Endodermal cell (in vitro differentiated cells): ENCODE measurements at places on chromosomes 11 and 22. TPM values are rescaled to one million over a fixed set of nuclear protein-coding genes. Genes with fewer than 3 reads are reported as not detected.
A peak's percentile ranks its signal among the peaks of the same experiment; 100 is the strongest.

OR51I1 gene
- not detected in 2 replicates for total RNA-seq

TESMIN gene
- 53.7 and 53.8 TPM in 2 replicates for total RNA-seq

KRTAP5-1 gene
- total RNA-seq: not detected in 2 replicates

MTA2 gene
- 80.6 to 158 TPM (median 155 TPM) in 3 replicates for total RNA-seq

MUC6 gene
- total RNA-seq: 0.40 to 0.56 TPM (median 0.44 TPM) in 3 replicates

DCDC1 gene
- 2.7 to 4.1 TPM (median 3.2 TPM) in 3 replicates for total RNA-seq

DNA sequence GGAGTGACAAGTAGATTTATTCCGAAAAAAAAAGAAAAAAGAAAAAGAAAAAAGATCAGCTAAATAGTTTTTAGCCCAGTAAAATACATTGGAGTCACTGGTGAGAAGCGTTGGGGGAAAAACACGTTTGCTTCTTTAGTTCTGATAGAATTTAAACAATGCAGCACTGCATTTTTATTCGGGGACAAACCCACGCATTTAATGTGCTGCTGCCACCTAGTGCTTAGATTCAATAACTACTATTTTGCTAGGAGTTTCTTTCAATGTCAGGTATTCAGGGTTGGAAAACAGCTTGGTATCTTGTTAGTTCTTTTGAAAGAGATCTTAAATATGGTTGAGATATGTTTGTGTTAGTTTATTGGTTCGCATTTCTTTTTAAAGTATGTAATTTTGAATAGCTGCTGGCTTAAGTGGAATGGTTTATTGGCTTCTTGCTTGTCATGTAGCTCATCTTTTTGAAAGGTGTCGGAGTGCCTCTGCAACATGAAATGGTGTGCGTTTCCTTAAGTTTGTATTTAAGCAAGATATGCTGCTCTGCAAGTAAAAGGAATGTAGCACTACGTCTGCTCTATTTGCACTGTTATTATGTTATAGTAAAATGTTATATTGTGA, 41.9 kb downstream of the SVIP start:
- H3K27me3 ChIP-seq: no peaks in the 10 kb centered on the region
- peak; percentile 44 for DNase-seq
- H3K4me3 ChIP-seq: no peak overlapping the region
- H3K27ac ChIP-seq: no peak overlapping the region
- H3K4me1 ChIP-seq: peaks cover 3% of the 10 kb centered on the region
- no peaks in the 10 kb centered on the region for H3K36me3 ChIP-seq

- H3K4me3 ChIP-seq: no peak overlapping the region
- no peak overlapping the region for H3K27ac ChIP-seq
- DNase-seq: no peak
- no peaks in the 10 kb centered on the region for H3K4me1 ChIP-seq
Observed at GRCh38 chr11:1208144-1208393, 14.8 kb upstream of the MUC5B start.

GRCh38 chr11:75269367-75269660, 28.7 kb downstream of the TPBGL start:
- H3K36me3 ChIP-seq: peaks cover 69% of the 10 kb centered on the region
- peak; percentile 31 for DNase-seq
- no peaks in the 10 kb centered on the region for H3K27me3 ChIP-seq
- H3K27ac ChIP-seq: no peak overlapping the region

DNA sequence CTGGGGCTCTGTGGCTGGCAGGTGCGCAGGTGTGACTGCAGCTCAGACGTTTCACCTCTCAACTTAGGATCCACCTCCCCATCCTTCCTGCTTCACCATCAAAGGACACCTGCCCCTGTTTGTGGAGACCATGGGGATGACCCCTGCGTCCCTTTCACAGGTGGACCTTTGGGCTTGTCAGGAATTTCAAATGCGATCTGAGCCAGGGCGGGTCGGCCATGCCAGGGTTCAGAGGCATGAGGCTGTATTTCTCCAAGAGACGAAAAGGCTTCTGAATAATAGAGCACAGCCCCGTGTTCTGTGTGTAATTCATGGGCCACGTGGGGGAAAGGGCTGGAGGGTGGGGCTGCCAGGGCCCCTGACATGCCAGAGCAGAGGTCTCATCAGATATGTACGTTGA, 668.0 kb downstream of the BRD1 start:
- H3K27me3 ChIP-seq: no peaks in the 10 kb centered on the region
- H3K4me3 ChIP-seq: no peak overlapping the region
- DNase-seq: no peak
- H3K27ac ChIP-seq: no peak overlapping the region
- H3K36me3 ChIP-seq: no peaks in the 10 kb centered on the region

- peaks cover 35% of the 10 kb centered on the region for H3K36me3 ChIP-seq
- H3K27ac ChIP-seq: peak overlapping the region; percentile 32
- DNase-seq: peak; percentile 73
Observed at GRCh38 chr11:67504005-67504949, 886 bp downstream of the PITPNM1 start.

DNA sequence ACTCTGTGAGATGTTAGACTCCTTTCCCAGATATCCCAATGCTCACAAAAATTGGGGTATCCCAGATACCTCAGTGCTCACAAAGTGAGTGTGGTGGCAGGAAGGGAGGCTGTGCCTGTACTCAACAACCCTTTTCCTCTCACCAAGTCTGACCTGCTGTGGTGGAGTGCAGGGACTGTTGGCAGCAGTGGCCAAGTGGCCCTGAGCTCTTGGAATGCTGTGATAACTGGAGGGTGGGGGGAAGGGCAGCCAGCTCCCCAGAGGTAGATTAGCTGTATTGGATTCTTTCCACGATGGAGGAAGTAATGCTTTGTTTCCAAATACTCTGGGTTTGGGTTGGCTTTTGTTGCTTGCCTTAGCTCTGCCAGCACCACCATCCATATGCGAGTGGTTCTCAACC, 46.0 kb upstream of the OR9Q1 start:
- H3K27ac ChIP-seq: no peak overlapping the region
- H3K4me3 ChIP-seq: no peak overlapping the region
- peak; percentile 61 for DNase-seq
- H3K36me3 ChIP-seq: no peaks in the 10 kb centered on the region
- H3K27me3 ChIP-seq: no peaks in the 10 kb centered on the region

DNA sequence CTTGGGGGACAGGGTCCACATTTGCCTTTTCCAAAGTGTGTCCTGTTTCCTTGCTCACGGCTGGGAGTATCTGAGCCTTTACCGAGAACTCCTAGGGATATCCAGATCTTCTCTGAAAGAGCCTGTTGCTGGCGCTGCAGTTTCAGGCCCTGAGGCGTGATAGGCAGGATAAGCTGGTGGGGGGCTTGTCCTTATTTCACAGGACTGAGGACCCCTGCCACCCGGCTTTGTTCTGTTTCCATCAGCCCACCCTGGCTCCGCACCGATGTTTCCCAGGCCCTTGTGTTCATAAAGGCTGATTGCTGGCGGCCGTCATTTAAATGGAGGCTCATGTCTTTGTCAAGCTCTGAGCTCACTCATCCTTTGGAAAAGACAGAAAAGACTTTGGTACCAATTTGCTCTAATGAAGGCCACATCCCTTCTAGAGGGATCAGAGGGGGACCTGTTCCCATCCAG, 9.4 kb upstream of the NPTXR start:
- no peaks in the 10 kb centered on the region for H3K36me3 ChIP-seq
- peak overlapping the region; percentile 30 for H3K27ac ChIP-seq
- H3K4me1 ChIP-seq: no peaks in the 10 kb centered on the region
- no peak for DNase-seq
- no peak overlapping the region for H3K4me3 ChIP-seq
- H3K27me3 ChIP-seq: peaks cover 5% of the 10 kb centered on the region

GRCh38 chr11:121119440-121119839, 18.4 kb downstream of the TECTA start:
- H3K27me3 ChIP-seq: no peaks in the 10 kb centered on the region
- no peak overlapping the region for H3K4me3 ChIP-seq
- no peaks in the 10 kb centered on the region for H3K4me1 ChIP-seq
- H3K27ac ChIP-seq: no peak overlapping the region

DNA sequence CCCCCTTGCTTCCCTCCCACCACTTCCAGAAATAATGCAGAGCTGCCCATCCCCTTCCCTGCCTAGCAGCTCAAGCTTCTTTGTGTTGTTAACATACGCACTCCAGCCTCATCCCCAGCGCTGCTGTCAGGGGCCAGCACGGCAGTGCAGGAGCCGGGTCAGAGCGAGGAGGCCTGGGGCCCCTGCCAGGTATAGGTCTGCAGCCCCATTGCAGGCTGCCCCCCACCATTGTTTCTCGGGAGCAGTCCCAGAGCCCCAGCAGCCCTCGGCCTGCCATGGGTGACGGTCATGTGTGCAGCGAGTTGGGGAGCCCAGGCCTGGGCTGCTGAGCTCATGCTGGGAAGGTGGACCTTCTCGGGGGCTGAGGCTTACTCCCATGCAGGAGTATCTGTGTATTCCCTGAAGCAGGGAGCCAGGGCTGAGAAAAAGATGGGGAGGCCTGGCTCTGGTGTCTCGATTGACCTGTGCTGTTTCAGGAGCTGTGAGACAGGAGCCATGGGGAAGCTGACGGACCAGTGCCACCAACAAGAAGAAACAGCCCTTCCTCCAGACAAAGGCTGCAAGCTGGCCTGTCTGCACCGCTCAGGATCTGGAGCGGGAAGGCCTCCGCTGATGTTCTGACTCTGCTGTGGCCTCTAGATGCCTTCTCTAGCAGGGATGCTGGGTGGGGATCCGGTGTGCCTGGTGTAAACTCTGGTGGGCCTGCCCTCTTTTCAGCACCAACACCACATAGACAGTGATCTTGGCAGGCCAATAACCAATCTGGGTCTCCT, 220.5 kb upstream of the B3GAT1 start:
- DNase-seq: peak; percentile 46
- no peak overlapping the region for H3K27ac ChIP-seq
- H3K4me1 ChIP-seq: no peaks in the 10 kb centered on the region
- H3K36me3 ChIP-seq: no peaks in the 10 kb centered on the region
- no peak overlapping the region for H3K4me3 ChIP-seq

GRCh38 chr11:120517801-120518291, 6.3 kb downstream of the GRIK4 start:
- no peak overlapping the region for H3K27ac ChIP-seq
- peaks cover 25% of the 10 kb centered on the region for H3K27me3 ChIP-seq
- no peak for DNase-seq
- peaks cover 2% of the 10 kb centered on the region for H3K4me1 ChIP-seq

DNA sequence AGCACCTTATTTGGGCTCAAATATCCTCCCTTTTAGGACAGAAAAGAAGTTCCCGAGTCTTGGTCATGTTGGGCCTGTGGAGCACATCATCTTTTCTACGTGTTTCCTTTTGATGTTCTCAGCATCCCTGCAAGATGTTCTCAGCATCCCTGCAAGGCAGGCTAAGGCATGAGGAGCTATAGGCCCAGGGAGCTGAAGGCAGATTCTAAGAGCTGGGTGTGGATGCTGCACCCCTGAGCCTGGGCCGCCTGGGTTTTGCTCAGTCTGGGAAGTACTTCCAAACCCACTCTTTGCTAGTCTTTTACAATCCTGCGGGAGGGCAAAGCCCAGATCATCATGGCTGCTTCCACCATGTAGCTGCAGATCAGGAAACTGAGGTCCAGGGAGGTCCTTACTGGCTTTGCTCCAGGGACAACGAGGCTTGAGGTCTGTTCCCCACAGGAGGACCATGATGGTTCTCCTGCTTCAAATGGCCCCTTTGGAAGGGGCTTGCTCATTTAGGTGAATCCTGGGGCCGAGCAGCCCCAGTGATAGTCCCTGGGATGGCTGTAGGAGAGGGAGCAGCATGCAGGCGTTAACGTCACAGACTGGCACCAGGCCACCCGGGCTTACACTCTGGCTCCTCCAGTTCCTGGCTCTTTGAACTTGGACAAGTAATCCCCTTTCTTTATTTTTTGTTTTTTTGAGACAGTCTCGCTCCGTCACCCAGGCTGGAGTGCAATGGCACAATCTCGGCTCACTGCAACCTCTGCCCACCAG, 10.6 kb downstream of the LRRC75B start:
- no peaks in the 10 kb centered on the region for H3K4me1 ChIP-seq
- DNase-seq: no peak
- H3K36me3 ChIP-seq: peaks cover 6% of the 10 kb centered on the region
- no peak overlapping the region for H3K4me3 ChIP-seq
- H3K27ac ChIP-seq: no peak overlapping the region

DNA sequence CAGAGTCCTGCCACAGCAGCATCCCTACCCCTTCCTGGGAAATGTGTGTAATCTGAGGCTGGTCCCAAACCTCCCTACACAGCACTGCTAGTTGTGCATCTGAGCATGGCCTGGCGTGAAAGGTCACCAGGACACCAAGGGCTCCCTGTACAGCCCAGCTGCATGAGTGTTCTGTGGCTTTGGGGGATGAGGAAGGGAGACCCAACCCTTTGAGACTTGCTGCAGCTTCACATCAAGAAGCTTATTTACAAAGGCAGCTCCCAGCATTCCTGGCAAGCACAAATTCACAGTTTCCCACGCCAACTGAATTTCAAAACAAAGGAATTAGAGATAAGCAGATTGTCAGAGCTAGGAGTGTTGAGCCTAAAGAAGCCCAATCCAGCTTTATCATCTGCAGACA, 32.2 kb downstream of the CSNK2A3 start:
- peak; percentile 57 for DNase-seq
- no peaks in the 10 kb centered on the region for H3K27me3 ChIP-seq
- no peak overlapping the region for H3K27ac ChIP-seq
- H3K36me3 ChIP-seq: no peaks in the 10 kb centered on the region
- no peak overlapping the region for H3K4me3 ChIP-seq
- peaks cover 7% of the 10 kb centered on the region for H3K4me1 ChIP-seq

DNA sequence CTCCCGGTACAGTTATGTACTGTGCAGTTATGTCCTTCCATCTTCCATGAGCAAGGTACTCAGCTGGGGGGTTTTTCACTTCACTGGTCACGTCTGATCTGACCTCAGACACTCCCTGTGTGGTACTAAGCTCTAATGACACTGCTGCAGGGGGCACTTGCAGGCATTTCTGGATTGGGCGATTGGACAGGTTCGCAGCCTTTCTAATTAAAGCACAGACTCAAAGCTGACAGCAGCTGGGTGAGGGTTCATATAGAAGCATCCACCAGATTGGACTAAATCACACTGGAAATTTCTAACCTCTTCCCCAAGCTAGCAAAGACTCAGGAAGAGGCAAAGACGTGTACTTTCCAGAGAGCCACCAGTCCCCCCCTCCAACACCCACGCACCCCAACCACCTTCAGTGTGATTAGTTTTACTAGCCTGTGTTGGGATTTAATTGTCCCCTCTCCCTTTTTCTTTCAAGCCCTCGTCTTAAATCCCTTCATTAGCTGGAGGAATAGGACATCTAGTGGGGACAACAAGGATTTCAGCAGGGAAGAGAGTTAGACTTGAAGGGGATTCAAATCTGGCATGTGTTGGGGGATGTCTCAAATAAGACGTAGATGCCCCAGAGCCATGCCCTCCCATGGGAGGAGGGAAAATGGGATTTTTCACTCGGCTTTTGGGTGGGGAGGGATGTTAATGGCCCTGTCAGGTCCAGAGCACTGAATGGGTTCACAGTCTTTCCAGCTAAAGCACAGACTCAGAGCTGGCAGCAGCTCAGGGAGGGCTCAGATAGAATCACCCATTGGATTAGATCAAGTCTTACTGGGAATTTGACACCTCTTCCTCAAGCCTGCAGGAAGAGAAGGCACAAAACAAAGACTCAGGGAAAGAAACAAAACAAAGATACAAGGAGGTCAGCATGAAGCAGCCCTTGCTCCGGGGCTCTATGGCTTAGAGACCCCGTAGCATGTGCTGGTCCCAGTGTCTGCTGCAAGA, 10.9 kb downstream of the INS start:
- DNase-seq: peak; percentile 67
- H3K4me1 ChIP-seq: peaks cover 14% of the 10 kb centered on the region
- H3K4me3 ChIP-seq: no peak overlapping the region

GRCh38 chr11:831961-832528, 707 bp upstream of the CD151 start:
- no peak overlapping the region for H3K27ac ChIP-seq
- DNase-seq: no peak
- peaks cover 8% of the 10 kb centered on the region for H3K36me3 ChIP-seq
- peak overlapping the region; percentile 73 for H3K4me3 ChIP-seq
- H3K4me1 ChIP-seq: peaks cover 20% of the 10 kb centered on the region
